ENCODE measurements at places on chromosomes 2 and 18.

GRCh38 chr18:78378403-78378802 lies 601.2 kb upstream of the SALL3 start:
- no peak for DNase-seq

- no peak for DNase-seq
Observed at GRCh38 chr18:37184209-37184868, 355.4 kb downstream of the KIAA1328 start.

- no peak for DNase-seq
Observed at GRCh38 chr2:217622205-217623060, 380.4 kb downstream of the TNS1 start.

DNA sequence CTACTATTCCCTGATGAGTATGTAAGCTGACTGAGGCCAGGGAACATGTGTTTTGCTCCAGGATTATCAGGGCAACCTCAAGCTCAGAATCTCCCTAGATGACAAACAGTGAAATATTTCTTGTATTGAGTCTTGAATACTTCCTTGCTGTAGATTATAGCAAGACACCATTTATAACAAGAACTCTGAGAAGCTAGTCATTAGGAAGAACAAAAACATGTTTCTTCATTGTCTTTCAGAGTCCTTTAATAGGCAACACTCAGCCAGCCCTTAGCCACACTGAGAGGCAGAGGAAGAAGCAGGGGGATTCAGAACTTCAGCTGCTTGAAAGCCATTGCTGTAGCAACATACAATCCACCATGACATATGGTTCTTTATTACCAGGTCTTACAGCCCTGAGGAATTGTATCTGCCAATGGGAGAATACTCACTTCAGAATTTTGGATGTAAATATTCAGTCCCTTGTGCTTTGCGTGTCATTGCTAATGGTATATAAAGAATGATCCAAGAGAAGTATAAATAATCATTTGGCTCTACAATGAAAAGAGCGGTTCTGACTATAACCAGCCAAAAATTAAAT lies 117.5 kb upstream of the NCKAP5 start:
- no peak for DNase-seq

- DNase-seq, result no peak
Observed at GRCh38 chr2:190526105-190526750, 8.3 kb downstream of the NEMP2 start.

DNA sequence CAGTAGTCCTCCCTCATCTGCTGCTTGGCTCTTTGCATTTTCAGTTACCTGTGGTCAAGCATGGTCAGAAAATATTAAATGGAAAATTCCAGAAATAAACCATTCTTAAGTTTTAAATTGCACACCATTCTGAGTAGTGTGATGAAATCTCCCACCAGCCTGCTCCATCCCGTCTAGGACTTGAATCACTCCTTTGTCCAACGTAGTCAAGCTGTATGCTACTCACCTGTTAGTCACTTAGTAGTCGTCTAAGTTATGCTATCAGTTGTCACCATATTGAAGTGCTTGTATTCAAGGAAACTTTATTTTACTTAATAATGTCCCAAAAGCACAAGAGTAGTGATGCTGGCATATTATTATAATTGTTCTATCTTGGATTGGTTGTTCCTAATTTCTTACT lies 172.5 kb downstream of the FIGN start:
- DNase-seq, result no peak

- no peak for DNase-seq
Observed at GRCh38 chr2:165277860-165278656, 38.8 kb downstream of the SCN2A start.

GRCh38 chr2:178722296-178722695 lies 84.9 kb downstream of the TTN start:
- DNase-seq, result no peak

DNA sequence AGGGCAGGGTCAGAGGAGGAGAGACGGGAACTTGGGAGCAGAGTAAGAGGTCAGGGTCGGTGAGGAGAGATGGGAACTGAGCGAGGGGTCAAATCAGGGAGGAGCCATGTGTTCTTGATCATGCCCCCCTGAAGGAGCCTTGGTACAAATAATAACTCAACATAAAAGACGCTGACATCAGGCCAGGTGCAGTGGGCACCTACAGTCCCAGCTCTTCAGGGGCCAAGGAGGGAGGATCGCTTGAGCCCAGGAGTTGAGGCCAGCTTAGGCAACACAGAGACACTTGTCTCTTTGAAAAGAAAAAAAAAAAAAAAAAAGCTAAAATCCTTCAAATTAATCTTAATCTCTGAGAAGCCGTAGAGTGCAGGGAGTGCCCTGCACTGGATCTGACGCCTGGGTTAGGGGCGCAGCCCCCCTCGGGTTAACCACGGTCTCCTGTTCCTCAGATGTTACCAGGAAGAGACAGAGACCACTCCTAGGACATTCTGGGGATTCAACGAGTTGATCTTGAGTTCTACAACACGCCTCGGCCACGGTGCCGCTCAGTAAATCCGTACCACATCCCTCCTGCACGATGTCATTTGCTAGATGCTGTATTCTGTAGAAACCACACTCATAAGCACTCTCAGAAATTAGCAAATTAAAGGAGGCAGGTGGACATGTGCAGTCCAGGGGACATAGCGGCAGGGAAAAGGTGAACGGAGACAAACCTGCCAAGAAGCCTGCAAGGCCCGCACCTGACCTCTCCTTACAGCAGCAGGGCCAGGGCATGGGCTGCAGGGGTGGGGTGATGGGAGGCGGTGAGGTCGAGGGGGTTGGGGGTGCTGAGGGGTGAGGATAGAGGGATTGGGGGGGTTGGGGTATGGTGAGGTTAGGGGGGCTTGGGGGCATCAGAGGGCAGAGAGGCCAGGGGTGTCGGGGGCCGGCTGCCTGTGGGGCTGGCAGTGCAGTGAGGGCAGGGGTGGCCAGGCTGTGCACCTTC lies 29.2 kb downstream of the SLC66A2 start:
- DNase-seq, result no peak

DNA sequence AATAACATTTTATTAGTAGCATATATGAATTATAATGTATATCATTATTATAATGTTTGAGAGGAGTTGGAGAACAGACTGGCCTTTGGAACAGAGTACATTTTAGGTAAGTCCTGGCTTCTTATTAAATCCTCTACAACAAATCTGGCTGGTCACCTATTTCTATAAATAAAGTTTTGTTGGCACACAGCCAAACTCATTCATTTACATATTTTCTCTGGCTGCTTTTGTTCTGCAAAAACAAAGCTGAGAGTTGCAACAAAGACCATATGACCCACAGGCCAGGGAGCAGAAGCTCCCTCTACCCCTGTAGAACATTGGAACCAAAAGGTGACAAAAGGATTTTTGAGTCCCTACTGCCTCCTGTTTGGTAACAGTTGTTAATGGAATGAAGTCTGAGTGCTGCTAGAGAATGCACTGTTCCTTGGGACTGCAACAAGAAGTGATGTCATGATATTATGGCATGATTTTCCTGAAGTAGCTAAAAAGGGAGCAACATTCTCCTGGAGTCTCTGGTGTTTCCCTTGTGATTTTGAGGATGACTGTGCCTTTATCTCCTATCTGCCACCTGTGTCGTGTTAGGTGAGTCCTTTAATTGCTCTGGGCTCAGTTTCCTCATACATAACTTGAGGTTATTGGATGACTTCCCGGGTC lies 22.0 kb upstream of the SP9 start:
- no peak for DNase-seq
